ENCODE measurements at places on chromosomes 2 and 18.

DNA sequence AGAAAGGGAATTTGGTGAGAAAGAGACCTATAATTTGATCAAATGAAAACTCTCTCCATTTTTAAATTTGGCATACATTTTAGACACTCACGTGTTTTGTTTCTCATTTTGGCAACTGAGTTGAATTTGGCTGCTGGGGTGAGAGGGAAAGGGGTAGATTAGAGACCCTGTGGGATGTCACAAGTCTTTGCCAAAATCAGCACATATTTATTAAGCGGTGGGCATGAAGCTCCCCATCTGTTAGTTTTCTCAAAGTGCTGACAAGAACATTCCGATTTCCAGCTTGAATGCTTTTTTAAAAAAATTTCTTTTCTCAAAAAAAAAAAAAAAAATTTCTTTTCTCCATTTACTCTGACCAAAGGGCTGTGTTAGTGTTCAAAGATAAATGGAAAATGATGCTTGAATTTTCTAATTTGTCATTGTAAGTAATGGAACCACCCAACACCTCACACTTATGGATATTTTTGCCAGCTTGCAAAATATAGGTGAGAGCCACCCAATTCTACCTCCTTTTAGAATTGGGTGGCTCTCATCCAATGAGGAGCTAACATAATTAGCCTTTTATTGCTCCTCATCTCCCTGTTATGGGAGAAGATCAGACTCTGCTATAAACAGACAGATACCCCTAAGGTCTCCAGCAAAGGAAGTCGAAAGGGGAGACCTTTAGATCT lies 222.9 kb upstream of the FN1 start:
- no peak for DNase-seq

DNA sequence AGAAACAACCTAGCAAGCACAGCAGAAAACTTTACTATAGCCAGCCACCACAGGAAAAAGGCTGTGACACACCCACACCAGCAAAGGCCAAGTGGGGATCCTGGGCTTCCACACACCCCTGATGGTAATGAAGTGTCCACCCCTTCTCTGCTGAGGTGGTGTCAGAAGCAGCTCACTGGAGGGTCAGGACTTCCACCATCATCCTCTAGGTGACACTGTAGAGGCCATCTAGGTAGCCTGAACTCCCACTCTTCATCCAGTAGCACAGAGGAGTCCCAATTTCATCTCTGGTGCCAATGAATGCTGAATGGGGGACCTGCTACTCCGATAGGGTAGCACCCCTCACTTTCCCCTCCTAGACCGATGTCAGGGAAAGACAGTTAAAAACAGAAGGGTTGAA lies 1544.4 kb downstream of the LRP1B start:
- DNase-seq = no peak

- no peak for DNase-seq
These were observed 59.9 kb upstream of the GATA6 start for GRCh38 chr18:22109535-22109934.

DNA sequence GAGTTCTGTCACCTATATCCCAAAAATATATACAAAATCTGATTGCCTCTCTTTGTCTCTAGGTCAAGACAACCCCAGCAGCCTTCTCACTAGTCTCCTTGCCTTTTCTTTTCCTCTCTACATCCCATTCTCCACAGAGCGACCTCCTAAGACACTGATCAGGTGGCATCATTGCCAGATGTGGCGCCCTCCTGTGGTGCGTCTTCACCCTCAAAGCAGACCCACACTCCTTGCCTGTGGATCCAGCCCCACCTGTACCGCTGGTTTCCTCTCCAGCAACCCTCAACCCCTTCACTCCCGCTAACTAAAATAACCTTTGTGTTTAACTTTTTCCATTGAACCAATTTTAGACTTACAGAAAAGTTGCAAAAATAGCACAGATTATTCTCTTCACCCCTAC lies 273.3 kb downstream of the GLI2 start:
- no peak for DNase-seq

DNA sequence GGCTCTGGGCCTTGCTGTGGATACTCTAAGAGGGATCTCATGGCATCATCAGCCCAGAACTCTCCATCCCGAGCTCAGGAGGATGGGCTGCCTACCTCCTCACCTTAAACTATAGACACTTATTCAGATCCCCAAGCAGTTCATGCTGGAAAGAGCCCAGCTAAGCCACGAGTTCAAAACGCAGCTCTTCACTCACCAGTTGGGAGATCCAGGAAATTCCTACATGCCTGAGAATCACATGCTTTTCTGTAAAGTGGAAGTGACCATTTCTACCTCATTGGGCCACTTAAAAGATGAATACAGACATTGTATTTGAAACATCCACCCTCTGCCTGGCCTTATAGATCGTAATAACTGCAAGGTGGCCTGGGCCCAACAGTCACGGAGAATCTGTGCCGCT lies 6.6 kb downstream of the ATOH8 start:
- no peak for DNase-seq

- no peak for DNase-seq
These were observed 51.1 kb upstream of the SLC66A3 start for GRCh38 chr2:11103984-11104793.

GRCh38 chr2:237708961-237709360 lies 81.6 kb downstream of the LRRFIP1 start:
- no peak for DNase-seq

DNA sequence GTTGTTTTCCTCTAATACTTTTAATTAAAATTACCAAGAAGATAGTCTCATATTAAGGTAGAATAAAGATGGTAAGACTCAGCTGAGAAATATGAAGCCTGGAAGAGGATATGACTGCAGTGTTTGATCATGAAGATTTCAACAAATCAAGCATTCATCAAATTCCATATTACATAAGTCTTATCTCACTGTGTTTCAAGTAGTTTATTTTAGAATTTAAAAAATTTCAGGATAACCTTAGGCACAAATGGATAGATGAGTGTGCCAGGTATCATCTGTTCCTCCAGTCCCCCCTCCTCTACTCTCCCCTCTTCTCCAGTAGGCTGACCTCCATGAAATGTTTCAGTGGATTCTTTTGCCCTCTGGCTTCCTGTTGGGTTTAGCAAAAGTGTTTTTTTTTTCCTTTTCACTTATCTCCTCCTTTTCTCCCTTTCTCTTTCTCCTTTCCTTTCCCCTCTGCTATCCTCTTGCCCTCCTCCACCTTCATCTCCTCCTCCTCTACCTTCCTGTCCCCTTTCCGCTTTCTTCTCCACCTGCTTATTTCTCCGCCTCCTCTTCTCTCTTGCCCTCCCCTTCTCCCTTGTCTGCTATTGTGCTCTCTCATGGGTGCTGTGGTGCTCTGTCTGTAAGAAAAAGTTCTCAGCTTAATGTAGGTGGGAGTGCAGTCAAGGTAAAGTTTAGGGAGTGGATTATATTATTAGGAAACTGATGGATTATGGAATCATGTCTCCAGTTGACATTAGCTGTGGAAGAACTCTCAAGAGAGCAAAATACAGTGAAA lies 72.8 kb downstream of the ABI2 start:
- no peak for DNase-seq

DNA sequence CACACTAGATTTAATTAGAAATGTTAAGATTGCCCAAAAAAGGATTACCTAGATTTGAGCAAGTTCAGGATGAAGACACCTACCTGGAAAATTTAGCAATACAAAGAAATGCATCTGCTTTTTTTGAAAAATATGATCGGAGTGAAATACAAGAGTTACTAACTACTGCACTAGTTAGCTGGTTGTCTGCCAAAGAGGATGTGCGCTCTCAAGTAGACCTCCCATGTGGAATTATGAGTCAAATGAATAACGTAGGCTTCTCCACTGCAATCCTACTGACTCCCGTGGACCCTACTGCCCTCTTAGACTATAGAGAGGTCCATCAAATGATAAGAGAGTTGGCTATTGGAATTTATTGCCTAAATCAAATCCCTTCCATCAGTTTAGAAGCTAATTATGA lies 2.0 kb downstream of the ANKAR start:
- DNase-seq = no peak

GRCh38 chr2:58047373-58047935 lies 848 bp downstream of the VRK2 start:
- no peak for DNase-seq

GRCh38 chr2:140416577-140416976 lies 1636.4 kb upstream of the NXPH2 start:
- DNase-seq = no peak

GRCh38 chr2:240208096-240208495 lies 67.6 kb upstream of the OTOS start:
- DNase-seq = no peak

DNA sequence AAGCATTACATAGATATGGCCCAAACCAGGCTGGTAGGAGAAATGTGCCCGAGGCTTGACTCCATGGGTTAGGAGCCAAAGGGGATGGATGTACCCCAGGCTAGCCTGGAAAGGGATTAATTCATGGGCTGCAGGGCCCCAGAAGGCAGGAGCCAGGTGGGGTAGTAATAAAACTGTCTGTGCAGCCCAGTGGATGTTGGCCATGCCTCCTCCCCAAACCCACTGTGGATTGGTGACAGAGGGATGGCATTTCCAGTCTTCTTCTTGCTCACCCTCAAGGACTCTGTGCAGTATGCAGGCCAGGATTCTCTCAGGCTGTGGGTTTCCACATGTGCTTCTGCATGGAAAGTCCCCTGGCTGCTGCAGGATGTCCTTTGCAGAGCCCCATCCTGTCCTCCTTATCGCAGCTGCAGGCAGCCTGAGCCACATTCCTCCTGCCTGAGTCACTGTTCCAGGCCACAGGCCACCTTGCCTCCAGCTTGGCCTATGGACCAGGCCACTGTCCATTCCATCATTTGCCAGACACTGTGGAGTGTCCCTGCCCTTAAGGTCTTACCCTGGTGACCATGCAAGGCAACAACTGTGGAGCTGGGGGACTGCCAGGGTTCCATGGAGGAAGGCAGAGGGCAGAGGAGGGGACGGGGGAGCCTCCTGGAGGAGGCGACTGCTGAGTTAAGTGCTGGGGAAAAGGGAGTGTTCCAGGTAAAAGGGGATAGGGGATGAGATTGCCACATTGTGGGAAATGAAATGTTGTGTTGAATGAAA lies 38.9 kb downstream of the INO80C start:
- DNase-seq = no peak

GRCh38 chr2:233248999-233249398 lies 2.5 kb upstream of the ATG16L1 start:
- DNase-seq = no peak

DNA sequence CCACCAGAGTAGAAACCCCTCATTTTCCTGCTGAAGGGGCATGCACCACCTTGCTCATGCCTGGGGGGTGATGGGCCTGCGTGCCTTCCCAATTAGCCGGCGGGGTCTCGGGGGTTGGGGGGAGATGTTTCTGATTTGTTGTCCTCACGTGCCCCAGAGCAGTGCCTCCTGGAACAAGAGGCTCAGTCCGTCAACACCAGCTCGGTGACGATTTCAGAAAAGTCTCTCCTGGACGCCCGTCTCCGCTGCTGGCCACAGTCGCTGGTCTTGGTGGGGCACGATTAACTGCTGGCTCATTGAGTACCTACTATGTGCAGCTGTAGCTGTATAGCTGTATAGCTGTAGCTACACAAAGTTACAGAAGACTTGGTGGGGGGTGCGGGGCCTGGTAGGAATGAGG lies 4.4 kb downstream of the ACKR3 start:
- DNase-seq = no peak

GRCh38 chr2:33146102-33146501 lies 199.3 kb downstream of the LTBP1 start:
- no peak for DNase-seq

GRCh38 chr2:195600778-195601177 lies 56.2 kb upstream of the SLC39A10 start:
- no peak for DNase-seq

DNA sequence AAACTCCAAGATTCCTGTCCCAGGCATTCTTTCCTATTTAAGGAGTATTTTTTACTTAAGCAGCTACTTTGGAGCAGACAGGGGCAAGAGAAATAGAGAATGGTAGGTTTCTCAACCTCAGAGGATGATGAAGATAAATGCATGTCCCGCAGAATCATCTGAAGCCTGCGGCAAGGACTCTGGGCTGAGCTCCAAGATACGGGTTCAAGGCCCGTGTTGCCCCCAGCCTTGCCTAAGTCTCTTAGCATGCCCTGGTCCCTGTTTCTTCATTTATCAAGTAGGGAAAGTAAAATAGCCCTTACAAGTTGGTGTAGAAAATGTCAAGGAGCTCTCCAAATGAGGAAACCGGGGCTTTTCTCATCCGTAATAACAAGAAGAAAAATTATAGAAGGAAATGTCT lies 214.0 kb downstream of the KLHL29 start:
- DNase-seq = no peak

GRCh38 chr2:25369439-25369838 lies 27.7 kb upstream of the DNMT3A start:
- DNase-seq = no peak

DNA sequence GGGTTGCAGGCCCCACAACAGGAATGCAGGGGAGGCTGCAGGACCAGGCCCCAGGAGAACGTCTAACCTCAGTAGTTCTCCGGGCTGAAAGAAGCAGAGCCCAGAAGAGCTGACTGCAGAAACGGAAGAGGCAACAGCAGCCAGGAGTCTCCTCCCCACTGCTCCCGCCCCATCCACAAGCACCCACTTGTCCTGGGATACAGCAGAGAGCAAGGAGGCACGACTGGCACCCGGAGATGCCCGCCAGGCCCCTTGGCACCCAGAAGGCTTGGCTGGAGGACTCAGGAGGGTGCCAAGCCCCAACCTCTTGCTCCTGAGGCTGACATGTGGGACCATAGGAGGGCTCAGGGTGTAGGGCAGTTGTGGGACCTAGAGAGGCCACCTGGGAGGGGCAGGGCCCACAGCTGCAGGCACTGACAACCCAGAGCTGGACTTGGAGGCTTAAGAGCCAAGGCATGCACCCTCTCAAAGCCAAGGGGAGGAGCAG lies 29.0 kb upstream of the TNS1 start:
- DNase-seq = no peak

- no peak for DNase-seq
These were observed 28.0 kb upstream of the SMIM21 start for GRCh38 chr18:75455249-75456198.

DNA sequence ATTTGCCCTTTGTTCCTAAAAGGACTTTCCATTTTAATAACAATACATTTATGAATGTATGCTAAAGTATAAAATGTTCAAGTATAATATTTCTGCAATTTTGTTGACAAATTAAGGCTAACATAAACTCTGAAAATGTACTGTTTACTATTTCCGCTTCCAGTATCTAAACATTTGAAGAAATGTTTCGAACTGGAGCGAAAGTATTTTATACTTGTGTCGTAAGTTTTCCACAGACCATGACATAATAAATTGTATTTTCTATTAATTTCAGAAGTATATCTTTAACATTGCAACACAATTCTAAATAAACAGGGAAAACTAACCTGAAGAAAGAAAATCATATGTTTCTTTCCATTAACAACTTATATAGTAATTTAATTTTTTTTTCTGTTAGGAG lies 146.3 kb downstream of the CALCRL start:
- DNase-seq = no peak

Data from activated naive CD4-positive, alpha-beta T cell (primary cell).